Esophagus muscularis mucosa (tissue), 4 donors: ENCODE measurements at places on chromosomes 7 and 10. TPM values are rescaled to one million over a fixed set of nuclear protein-coding genes. Genes with fewer than 3 reads are reported as not detected.
A peak's percentile ranks its signal among the peaks of the same experiment; 100 is the strongest.

C7orf57 gene
- not detected for total RNA-seq

- no peak for DNase-seq
Measured at GRCh38 chr7:141695803-141696289, 6.1 kb downstream of the DENND11 start.

DNA sequence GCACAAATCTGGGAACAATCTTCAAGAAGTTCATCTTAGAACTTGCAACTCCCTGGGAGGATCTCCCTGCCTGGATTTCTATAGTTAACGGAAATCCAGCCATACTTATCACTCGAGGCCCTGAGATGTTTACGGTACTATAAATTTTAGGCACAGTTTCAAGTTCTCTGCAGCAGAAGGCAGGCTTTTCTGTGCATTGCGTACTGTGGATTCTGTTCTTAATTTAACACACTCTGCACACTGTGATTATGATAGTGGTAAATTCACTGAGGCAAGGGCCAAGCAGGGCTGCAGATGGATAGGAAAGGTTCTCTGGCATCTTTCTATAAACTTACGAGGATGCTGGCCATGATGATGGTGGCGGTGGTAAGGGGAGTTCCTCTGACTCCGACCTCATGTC lies 10.6 kb downstream of the INHBA start:
- DNase-seq: no peak

HMX3 gene
- not detected for total RNA-seq

- DNase-seq: no peak
Measured at GRCh38 chr7:103947026-103947655, 42.3 kb downstream of the RELN start.

SLC13A1 gene
- total RNA-seq: 0.11 TPM

DNA sequence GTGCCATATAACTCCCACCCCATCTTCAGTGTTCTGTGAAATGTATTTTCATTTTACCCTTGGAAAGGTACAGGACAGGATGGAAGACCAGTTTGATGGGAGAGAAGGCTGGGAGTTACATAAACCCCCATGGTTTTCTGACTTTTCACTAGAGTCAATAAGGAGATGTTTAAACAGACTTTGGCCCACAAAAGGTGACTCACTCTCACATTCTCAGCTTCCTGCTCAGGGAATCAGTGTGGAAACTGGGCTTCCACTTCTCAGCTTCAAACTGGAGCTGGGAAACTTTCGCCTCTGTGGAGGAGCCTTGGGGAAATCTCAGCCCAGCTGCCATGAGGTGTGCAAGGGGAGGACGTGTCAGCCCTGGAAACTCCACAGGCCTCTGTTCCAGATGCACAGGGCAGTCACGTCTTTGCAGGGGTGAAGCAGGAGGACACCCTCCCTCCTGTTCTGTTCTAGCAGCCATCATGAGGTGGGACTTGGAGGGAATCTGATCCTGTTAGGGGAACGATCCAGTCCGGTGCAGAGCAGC lies 560.5 kb upstream of the GALNT17 start:
- DNase-seq: no peak

DNA sequence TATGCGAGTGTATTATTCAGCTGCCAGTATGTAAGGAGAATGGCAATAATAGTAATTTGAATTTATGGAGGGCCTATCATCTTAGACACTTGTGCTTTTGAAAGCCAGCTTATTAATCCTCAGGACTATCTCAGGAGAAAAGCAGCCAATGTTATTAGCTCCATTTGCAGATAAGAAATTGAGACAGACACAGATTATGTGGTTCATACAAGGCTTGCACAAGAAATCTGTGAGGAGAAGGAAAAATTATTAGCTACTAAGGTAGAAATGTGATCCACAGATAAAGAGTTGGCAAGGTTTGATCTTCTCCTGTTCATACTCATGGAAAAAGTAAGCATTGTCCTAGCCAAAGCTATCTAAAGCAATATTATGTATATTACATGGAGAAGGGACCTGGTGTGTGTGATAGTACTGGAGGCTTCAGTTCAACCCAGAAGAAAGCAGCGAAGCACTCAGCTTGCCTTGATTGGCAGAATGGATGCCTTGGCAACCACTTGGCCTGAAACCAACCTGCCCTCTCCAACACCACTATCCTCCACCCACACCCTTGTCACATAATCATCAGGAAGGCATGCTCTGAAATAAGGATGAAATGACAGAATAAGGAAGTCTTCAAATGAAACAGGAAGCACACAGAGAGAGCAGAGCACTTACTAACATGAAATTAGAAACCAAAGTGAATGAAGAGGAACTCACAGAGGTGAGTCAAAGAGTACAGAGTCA lies 18.0 kb downstream of the MACC1 start:
- no peak for DNase-seq

- DNase-seq: no peak
Measured at GRCh38 chr7:121020249-121020988, 31.9 kb downstream of the CPED1 start.

- DNase-seq: no peak
Measured at GRCh38 chr10:48296576-48297098, 9.8 kb upstream of the MAPK8 start.

FBXO24 gene
- 0.33 TPM for total RNA-seq

PRSS2 gene
- total RNA-seq: not detected

GRCh38 chr7:14717816-14718215 lies 184.7 kb downstream of the DGKB start:
- no peak for DNase-seq

DNA sequence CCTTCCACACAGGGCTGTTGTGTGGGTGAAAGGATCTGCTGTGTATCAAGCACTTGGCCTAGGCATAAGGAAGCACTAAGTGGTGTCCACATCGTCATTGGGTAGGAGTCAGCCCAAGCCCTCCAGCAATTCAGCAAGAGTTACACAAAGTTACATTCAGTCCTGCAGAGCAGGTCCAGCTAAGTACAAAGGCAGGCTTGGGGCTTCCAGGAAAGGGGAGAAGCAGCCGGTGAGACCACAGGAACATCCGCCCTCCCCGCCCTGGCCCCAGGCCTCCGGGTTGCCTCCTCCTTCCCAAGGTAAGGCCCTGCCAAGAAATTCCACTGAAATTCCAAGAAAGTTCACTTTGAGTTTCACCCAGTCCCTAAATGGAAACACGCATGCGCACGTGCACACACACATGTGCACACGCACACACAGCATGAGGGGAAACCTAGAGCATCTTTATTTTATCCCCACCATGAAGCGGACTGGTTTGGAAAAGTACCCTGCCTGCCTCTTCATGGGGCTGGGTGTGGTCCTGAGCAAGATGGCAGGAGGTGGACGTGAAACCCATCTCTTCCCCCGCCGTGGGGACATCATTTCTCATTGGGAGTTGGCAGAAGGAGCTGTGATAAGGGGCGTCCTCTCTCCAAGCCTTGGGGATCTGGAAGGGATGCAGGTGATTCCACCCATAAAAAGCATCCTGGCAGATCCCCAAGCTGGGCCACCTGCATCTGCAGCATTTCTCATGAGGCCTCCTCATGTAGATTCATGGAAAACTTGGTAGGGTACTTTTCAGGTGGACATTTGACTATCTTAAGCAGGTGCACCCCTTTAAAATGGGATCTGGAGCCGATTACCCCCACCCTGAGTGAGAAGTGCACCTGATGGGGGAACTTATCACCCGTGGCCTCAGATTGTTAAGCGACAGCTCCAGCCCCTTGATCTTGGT lies 69.1 kb upstream of the NANOS1 start:
- no peak for DNase-seq

- DNase-seq: peak; percentile 17
Measured at GRCh38 chr10:89204621-89205185, 2.4 kb downstream of the CH25H start.

TDRD1 gene
- 0.13 TPM for total RNA-seq

DNA sequence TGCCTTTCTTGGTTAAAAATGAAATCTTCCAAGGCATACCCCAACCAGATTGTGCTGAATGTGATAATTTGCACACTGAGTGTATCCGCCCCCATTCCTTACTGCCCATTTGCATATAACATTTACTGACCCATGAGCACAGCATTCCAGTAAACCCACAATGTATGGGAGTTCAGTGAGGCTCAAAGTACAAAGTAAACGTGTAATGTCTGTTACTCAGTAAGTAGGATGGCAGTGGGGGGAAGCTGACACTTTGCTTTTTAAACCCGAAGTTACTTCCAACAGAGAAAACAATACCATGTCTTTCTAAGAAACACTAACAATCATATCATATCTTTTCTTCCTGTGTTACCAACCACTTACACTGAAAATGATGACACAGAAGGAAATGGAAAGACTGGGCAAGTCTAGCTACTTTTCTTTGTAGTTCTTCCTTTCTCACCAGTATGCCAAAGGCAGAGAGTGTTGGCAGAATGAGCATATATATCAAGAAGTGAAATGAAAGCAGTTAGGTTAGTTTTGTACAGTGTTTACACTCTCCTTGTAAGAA lies 27.1 kb upstream of the SOSTDC1 start:
- DNase-seq: no peak

DNA sequence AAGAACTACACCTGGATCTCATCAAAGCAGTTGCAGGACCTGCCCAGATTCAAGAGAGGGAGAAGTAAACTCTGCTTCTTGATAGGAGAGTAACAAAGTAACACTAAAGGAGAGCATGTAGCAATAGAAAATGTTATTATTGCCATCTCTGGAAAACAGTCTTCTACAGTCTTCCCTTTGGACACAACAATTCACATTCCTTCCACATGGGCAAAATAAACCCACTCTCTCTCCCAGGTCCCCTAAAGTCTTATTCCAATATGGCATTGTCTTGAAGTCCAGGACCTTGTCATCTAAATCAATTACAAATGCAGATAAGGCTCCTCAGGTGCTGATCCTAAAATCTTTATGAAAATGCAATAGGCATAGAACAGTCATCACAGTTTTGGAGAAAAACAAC lies 10.3 kb upstream of the WNT2 start:
- no peak for DNase-seq

- DNase-seq: no peak
Measured at GRCh38 chr7:95993380-95993779, 221.0 kb downstream of the DYNC1I1 start.

TAS2R3 gene
- not detected for total RNA-seq

DNA sequence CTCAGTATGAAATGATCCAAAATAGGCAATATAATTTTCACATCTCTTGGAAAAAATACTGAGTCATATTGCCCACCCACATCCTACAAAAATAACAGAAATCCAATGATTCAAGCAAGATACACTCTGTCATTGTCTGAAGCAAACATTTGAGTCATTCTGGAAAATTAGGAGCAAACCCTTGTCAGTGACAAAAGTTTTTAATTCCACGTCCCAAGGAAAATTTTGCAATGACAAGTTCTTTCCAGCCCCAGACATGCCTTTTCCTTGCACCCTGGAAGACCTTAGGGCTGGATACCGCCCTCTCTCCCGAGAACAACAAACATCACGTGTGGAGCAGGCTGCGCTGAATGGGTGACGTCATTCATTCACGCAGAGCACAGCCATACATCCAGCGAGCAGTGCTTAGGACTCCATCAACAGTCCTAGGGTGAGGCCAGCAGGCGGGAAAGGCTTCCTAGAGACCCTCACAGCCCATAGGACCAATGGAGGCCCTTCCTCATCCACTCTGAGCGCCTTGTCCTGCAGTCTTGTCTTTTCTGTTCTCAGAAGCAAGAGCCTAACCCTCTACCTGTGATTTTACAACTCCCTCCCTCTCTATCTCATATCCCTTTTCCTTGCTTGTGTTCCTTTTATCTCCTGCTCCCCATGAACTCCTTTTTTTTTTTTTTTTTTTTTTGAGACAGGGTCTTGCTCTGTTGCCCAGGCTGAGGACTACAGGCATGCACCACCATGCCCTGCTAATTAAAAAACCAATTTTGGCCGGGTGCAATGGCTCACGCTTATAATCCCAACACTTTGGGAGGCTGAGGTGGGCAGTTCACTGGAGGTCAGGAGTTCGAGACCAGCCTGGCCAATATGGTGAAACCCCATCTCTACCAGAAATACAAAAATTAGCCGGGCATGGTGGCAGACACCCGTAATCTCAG lies 23.5 kb upstream of the KDM7A start:
- no peak for DNase-seq

GRCh38 chr7:151003572-151003971 lies 12.8 kb downstream of the NOS3 start:
- no peak for DNase-seq

ASZ1 gene
- total RNA-seq: not detected

TMEM130 gene
- total RNA-seq: 0.57 TPM

SPDYE2B gene
- total RNA-seq: not detected

DNA sequence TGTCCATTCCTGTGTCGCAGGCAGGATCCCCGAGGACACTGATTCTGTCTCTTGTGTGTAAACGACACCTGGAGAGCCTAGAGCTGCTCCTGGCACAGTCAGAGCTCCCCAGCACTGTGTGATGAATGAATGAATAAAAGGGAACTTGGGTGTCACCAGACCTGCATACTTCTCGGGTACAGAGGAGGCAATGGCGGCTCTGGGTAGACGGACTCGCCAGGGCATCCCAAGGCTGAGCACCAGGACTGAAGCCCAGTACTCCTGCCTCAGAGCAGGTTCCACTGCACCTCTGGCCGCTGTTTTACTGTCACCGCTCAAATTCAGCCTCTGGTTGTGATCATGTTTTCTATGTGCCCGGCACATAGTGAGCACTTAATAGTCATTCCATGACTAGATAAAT lies 255.8 kb downstream of the GLRX3 start:
- no peak for DNase-seq

- no peak for DNase-seq
Measured at GRCh38 chr7:35359423-35359822, 105.5 kb upstream of the TBX20 start.

GRCh38 chr7:81811956-81812865 lies 42.4 kb upstream of the HGF start:
- DNase-seq: no peak

DNA sequence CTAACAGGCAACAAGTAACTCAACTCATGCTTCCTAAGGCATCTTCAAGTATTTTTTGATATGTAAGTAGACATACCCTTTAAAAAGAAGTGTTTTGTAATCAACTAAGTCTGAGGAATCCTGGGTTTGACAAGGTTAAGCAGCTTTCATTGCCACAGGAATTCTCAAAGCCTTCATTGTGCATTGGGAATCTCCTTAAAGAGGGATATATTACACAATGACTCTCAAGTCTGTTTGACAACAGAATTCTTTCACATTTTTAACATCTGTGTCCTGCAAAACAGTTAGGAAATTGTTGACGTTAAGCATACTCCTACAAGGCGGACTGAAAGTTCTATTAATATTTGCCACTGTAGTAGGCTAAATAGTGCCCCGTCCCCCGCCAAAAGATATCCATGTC lies 71.4 kb downstream of the SGMS1 start:
- DNase-seq: no peak

SRGN gene
- total RNA-seq: 74.0 TPM

AFAP1L2 gene
- 18.5 TPM for total RNA-seq

ZNF862 gene
- 9.1 TPM for total RNA-seq

SLC26A4 gene
- total RNA-seq: 0.17 TPM

DNA sequence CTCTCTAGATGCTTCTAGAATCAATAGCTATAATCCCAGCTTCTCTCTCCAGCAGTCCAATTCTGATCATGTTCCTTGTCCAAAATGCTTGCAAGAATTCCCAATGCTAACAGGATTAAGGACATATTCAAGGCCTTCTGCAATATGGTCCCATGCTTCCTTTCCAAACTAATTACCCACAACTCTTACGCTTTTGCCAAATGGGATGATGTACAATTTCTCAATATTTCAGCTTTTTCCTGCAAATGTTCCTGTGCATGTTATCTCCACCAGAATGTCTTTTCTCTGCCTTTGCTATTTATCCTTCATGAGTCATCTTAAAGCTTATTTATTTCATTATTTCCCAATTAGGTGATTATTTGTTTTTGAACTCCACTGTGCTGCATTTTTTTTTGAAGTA lies 556.4 kb downstream of the SORCS1 start:
- no peak for DNase-seq

ANKRD30A gene
- total RNA-seq: not detected

- DNase-seq: no peak
Measured at GRCh38 chr7:98107313-98107721, 655 bp downstream of the LMTK2 start.

CPED1 gene
- total RNA-seq: 81.8 TPM

IGFBP3 gene
- total RNA-seq: 60.6 TPM
